ENCODE measurements at places on chromosomes 3 and 15.

DNA sequence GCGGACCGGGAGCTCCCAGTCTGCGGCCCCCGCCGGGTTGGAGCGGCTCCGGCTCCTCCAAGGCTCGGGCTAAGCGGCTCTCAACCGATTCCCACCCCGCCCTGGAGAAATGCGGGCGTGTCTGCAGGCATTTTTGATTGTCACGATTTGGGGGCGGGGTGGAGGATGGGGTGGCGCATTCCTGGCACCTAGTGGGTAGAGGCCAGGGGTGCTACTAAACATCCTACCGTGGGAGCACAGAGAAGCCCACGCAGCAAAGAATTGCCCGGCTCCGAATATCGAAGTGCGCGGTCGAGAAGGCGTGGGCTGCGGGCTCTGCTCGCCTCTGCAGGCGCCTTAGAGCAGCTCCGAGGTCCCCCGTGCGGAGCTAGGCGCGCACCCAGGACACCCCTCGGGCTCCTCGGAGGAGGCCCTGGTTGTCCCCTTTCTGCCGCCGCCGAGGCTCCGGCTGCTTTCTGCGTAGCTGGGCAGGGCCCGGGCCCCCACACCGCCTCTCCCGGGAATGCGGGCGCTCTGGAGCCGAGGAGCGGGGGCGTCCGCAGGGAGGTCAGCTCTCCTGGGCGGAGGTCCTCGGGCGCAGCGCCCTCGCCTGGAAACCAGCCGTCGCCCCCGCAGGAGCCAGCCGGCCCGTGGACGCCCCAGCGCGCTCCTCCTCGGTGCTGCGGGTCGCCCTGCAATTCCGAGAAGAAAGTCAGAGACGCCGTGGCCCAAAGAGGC is 16.5 kb upstream of the LAMP3 start:
- DNase-seq: peak; percentile 72

DNA sequence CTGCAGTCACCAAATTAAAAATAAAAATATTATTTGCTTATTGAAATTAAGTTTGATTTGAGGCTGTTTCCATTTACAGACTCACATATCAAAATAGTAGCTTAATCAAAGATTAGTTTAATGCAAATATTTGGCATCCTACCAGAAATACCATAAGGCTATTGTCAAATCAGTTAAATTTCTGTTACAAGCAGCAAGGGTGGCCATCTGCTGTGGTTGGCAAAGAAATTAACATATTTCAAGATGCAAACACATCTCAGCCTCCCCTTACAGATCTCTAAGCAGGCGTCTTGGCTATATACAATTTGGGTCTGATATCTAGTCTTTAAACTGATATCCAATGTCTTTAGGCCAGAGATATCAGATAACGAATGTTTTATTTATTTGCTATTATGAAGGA is 83.2 kb upstream of the NEDD4 start:
- DNase-seq: no peak

DNA sequence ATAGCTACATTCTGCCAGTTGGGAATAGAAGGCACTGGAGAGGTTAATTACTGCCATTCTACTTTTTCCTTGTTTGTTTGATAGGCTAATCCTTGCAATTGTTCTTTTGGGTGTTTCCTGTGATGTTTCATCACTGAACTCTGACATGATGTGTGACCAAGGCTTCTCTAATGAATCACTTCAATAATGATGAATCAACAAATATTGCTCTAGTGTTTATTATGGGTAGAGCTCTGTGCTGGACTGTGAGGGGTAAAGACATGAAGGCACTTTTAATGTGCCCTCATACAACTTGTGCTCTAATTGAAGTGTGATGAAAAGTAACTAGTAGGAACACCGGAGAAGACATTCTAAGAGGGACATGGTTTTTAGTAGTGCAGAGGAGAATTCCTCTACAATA is 233.6 kb downstream of the WDR72 start:
- no peak for DNase-seq

DNA sequence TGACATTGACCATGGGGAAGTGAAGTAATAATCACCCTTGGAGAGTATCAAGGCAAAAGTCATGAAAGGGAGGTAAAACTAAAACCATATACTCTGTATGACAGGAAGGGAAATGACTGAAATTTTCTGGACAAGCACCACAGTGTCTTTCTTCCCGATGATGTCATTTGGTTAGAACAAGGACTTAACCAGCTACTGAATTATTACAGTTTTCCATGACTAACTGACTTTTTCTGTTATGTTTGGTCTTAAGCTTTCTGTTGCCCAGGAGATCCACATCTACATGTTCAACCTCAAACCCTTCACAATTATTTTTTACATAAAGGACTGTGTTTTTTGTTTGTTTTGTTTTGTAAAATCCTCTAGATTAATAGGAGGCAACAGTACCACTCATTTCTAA is 191.9 kb upstream of the IL12A start:
- DNase-seq: no peak

DNA sequence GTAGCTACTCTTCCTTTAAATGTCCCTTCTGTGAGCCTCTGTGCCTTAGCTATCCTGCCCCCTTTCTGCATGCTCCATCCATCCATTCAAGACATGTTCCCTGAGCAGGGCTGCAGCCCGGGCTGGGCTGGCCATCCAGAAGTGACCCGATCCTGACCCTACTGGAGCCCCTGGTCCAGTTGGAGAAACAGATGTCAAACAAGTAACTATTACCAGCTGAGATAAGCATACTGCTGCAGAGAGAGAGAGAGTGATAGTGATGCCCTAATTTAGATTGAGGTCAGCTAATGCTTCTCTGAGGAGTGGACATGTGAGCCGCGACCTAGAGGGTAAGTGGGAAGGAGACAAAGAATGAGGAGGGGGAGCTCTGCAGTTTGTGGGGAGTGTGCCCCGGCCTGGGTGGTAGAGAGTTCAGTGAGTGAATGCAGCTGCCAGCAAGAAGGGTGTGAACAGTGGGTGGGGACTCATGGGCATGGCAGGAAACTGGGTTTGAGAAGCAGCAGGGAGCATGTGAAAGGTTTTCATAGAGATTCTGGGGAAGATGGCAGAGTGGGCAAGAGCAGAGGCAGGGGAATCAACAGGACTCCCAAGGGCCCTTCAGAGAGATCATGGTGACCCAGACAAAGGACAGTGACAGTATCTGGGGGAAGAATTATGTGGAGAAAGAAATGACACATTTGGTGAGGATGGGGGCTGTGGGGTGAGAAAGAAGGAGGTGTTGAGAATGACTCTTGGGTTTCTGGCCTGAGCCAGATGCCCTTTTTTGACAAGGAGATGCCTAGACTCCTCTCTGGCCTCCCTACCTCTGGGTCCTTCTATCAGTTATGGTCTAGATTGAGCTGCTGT is 44.9 kb downstream of the CHCHD6 start:
- no peak for DNase-seq

- DNase-seq: no peak
Measured at GRCh38 chr3:83033133-83033532, 1271.7 kb upstream of the GBE1 start.

- DNase-seq: no peak
Measured at GRCh38 chr3:132550579-132551305, 46.3 kb upstream of the ACKR4 start.

- DNase-seq: no peak
Measured at GRCh38 chr3:183220828-183221227, 32.2 kb upstream of the B3GNT5 start.

DNA sequence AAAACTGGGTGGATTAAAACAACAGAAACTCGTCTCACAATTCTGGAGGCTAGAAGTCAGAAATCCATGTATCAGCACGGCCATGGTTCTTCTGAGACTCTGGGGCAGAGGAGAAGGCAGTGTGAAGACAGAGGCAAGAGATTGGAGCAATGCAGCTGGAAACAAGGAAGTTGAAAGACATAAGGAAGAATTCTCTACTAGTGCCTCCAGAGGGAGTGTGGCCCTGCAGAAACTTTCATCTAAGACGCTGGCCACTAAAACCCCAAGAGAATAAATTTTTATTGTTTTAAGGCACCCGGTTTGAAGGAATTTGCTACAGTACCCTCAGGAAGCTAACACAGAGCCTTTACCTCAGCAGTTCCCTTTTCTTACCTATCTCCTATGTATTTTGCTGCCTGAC is 1012.2 kb upstream of the CADM2 start:
- DNase-seq: no peak

DNA sequence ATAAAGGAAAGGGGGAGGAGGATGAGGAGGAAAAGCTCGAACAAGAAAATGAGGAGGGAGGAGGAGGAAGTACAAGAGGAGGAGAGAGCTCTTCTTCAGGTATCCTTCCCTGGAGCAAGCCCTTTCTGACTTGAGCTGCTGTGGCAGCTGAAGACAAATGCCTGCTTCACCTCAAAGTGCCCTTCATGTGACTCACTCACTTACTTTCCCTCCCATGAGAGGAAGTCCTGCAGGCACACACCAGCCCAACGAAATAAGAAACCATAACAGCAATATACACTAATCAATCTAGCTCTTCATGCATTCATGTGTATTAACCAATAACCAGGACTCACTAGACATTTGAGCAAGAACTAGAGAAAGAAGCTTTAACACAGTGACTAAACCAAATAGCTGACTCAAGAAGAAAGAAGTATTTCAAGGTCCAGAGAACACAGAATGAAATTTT is 251.9 kb downstream of the IGSF11 start:
- DNase-seq: peak; percentile 35

- DNase-seq: no peak
Measured at GRCh38 chr3:8888301-8888915, 74.9 kb downstream of the RAD18 start.

GRCh38 chr15:72156928-72157327 is 38.7 kb downstream of the SENP8 start:
- no peak for DNase-seq

DNA sequence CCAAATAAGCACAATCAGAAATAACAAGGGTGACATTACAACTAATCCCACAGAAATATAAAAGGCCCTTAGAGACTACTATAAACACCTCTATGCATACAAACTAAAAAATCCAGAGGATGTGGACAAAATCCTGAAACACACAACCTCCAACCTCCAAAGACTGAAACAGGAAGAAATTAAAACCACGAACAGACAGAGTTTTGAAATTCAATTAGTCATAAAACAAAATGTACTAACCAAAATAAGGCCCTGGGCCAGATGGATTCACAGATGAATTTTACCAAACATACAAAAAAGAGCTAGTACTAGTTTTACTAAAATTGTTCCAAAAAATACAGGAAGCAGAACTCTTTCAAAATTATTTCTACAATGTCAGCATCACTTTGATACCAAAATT is 1043.6 kb downstream of the DIPK2A start:
- DNase-seq: no peak

- no peak for DNase-seq
Measured at GRCh38 chr15:86493884-86494283, 414.2 kb downstream of the AGBL1 start.

- DNase-seq: no peak
Measured at GRCh38 chr3:25178672-25179071, 249.4 kb upstream of the RARB start.

- DNase-seq: no peak
Measured at GRCh38 chr15:95442107-95442719, 888.3 kb upstream of the NR2F2 start.
